ENCODE measurements at places on chromosomes 11 and 22.

GRCh38 chr11:33895752-33896137, 3.9 kb upstream of the LMO2 start:
- peak; percentile 56 for DNase-seq

- no peak for DNase-seq
Observed at GRCh38 chr11:73320763-73321603, 12.9 kb downstream of the ARHGEF17 start.

DNA sequence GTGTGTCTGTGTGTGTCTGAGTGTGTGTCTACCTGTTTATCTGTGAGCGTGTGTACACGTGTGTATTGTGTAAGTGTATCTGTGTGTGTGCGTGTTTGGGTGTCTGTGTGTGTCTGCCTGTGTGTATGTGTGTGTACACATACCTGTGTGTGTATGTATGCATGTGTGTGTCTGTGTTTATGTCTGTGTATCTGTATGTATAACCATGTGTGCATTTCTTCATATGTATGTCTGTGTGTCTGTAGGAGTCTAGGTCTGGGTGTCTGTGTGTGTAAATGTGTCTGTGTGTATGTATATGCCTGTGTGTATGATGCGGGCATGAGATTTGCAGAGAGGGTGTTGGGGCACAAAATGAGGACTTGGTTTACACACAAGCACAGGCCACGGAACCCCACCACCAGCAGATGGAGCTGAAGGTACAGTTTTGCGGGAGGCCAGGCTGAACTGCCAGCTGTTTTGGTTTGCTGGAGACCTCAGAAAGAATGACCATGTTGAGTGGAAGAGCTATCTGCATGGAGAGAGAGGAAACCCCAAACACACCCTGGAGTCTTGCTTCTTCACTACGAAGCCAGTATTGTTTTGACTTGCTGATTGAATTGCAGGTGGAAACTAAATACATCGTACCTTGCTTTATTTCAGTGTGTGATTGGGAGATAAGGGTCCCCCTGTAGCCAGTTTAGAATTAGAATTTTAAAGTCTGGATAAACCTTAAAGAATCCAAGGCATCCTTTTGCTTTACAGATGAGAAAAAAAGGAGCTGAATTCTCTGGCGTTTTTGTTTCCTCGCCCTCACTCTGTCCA, 497.2 kb downstream of the NTM start:
- DNase-seq: peak; percentile 25

DNA sequence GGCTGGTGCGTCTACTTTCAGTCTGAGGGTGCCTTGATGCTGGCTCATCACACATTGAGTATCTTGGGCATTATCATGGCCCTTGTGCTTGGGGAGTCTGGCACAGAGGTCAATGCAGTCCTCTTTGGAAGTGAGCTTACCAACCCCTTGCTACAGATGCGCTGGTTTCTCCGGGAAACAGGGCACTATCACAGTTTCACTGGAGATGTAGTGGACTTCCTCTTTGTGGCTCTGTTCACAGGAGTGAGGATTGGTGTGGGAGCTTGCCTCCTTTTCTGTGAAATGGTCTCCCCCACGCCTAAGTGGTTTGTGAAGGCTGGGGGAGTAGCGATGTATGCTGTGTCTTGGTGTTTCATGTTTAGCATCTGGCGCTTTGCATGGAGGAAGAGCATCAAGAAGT, 4.9 kb downstream of the TLCD5 start:
- no peak for DNase-seq

GRCh38 chr11:29352273-29352795, 664.5 kb downstream of the KCNA4 start:
- no peak for DNase-seq

DNA sequence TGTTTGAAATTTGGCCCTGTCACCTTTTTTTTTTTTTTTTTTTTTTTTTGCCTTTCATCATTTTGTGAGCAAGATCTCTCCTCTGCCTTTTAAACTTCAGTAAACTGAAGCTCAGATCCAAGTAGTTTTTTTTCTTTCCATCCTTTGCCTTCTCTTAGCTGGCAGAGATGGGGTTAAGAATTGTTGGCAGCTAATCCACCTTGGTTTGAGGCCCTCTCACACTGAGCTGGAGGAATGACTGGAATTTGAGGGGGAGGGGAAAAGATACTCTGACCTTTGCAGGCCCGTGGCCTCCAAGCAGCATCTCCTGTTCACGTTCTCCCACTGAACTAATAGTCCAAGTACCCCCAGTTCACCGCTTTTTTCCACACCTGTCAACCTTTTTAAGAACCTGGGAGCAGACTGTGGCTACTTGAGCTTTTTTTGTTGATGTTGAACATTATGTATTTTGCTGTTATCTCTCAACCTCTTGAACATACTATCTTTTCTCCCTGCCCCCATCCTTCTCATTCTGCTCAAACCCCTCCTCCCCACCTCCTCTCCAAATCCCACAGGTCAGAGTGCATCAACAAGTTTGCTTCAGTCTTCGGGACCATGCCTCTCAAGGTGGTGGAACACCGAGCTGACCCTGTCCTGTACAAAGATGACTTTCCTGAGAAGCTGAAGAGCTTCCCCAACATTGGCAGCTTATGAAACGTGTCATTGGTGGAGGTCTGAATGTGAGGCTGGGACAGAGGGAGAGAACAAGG, 66.2 kb downstream of the ALX4 start:
- DNase-seq: no peak

All from NCI-H1436 (cell line).